Stimulated activated CD4-positive, alpha-beta T cell treated with anti-CD3 and anti-CD28 coated beads, Interleukin-15, amount 100 ng/mL, for 1 hour (primary cell): ENCODE measurements at places on chromosomes 5 and 9.

DNA sequence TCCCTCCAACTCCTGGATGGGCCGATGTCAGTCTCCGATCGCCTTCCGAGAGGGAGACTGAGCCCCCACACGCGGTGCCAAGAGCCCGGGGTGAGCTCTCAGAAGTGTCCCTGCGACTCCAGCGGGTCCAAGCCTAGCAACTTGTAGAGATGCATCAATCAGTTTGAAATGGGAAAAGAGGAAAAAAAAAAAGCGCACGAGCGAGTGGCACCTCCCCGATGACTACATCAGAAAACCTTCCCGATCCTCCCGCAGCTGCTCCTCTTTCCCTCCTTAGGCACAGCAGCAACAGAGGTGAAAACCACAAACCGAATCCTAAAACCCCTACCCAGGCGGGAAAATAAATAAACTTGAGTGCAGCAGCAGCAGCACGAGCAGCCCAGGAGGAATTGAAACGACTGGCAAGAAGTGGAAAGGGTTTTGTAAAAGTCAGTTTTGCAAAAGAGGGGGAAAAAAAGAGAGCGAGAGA, 1.0 kb upstream of the EFNA5 start:
- no peak for DNase-seq

- DNase-seq, result no peak
These were observed 103.3 kb upstream of the RASA1 start for GRCh38 chr5:87164409-87164808.

GRCh38 chr9:112041536-112042243, 133.4 kb downstream of the SUSD1 start:
- no peak for DNase-seq

GRCh38 chr5:165149431-165149830, 1644.0 kb downstream of the MAT2B start:
- DNase-seq, result no peak

DNA sequence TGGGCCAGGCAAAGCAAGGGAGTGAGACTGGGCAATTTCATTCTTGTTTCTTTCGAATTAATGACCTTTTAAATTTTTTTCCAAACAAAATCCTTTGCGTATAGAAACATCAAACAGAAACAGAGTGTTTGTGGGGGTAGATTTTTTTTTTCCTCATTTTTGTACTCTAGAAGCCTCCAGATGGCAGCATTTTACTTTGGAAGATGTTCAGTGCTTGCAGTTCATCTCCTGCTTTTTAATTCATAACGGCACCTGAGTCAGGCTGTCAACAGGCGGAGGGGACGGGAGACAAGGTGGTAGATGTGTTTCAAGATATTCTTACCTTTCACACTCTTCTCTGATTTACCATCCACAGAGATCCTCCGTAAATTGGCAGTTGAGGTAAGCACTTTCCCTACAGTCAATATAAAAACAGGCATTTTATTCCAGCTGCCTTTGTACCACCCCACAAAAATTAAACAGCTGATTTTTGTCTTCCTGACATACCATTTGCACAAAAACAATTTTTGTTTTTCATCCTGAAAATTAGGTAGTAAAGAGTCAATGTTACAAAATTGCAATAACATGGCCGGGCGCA, 99.5 kb upstream of the FBXL17 start:
- no peak for DNase-seq

DNA sequence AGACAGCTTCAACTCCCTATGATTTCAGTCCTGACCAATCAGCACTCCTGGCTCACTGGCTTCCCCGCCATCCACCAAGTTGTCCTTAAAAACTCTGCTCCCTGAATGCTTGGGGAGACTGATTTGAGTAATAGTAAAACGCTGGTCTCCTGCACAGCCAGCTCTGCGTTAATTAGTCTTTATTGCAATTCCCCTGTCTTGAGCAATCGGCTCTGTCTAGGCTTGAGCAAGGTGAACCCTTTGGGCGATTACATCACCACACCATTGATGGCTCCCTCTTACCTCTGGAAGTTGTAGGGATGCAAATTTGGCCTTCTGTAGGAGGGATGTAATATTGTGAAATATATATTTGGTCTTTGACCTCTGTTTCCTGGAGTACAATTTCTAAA, 2.9 kb upstream of the SLC23A1 start:
- no peak for DNase-seq

- no peak for DNase-seq
These were observed 813.8 kb upstream of the DMAC1 start for GRCh38 chr9:8613346-8613825.

GRCh38 chr9:89095761-89096528, 82.7 kb downstream of the SHC3 start:
- DNase-seq, result no peak

DNA sequence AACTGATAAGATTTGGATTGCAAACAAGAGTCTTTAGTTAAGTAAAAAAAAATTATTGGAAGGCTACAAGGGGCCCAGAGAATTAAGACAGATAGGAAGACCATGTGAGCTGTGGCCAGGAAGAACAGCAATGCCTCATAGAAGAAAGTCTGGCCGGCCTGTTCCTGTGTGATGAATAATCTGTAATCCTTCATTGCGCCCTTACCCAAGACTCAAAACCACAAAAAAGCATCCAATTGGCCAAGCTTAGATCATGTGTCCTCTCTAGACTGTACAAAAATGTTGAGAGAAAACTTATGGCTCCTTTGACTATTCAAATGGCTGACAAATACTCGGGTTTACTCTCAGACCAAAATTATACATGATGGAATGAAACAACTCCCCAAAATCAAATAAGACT, 1383.5 kb downstream of the PTPRD start:
- DNase-seq, result no peak

GRCh38 chr5:109718632-109719031, 28.9 kb downstream of the MAN2A1 start:
- no peak for DNase-seq

- DNase-seq, result no peak
These were observed 204.6 kb upstream of the CD180 start for GRCh38 chr5:67401172-67401571.

DNA sequence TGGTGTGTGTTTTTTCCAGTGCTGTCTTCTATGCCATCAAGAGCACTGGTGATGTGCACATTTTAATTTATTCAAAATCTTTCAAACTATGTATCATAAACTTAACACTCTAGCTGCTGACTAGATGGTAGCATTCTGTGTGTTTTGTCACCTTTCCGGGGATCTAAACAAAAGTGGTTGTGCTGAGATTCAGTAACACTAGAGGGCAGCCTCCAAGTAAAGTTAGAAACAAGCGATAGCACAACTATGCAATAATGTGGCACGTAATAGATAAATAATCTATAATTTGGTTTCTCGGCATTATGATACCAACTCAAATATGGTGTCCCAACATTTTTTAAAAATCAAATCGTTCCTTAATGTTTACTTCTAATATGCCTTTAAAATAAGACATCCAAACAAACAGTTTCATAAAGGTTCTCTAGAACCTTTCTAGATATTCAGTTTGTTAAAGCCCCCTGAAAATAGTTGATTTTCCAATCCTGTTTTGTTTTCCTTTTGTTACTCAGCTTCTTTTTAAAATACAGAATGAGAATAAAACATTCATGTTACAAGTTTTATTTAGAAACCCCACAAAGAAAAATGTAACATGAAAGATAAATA, 16.9 kb downstream of the SEMA6A start:
- no peak for DNase-seq

- DNase-seq, result no peak
These were observed 598 bp downstream of the PCDHA2 start for GRCh38 chr5:140795259-140795641.

GRCh38 chr5:148268566-148268965, at the start of gene SPINK13:
Gene SPINK13 (plus strand): TSS chr5:148268794. CDS start chr5:148270073, 1,279 bp downstream.
- no peak for DNase-seq

DNA sequence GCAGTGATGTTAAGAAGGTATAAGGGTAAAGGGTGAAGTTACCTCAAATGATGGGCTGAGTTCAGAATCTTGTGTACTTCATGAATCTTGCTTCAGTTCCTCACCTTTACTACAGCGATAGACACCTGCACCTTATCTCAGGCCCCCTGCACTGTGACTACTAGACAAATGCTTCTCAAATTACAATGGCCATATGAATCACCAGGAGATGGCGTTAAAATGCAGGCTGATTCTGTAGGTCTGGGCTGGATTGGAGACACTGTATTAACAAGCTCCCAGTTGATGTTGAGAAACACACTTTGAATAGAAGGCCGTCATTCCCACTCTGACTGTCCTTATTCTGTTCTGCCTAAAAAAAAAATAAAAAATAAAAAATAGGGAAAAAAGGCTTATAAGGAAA, 29.8 kb downstream of the TARS1 start:
- no peak for DNase-seq

DNA sequence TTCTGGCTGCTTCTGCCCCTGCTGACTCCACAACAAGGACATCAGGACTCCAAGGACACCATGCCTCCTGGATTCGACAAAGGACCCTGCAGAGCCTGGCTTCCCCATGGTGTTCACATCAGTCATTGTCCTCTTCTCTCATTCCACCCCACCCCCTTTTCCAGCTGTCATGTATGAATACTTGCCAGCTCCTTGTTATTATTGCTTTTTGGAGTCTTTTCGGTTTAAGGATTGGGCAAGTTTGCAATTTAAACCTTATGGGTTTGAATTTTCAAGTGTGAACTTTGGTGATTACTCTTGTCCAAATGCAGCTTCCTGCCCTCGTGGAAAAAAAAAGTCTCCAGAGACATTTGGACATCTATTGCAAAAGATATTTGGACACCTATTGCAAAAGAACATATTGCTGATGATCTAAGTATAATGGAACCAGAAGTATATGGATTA, 14.2 kb upstream of the LVRN start:
- no peak for DNase-seq

DNA sequence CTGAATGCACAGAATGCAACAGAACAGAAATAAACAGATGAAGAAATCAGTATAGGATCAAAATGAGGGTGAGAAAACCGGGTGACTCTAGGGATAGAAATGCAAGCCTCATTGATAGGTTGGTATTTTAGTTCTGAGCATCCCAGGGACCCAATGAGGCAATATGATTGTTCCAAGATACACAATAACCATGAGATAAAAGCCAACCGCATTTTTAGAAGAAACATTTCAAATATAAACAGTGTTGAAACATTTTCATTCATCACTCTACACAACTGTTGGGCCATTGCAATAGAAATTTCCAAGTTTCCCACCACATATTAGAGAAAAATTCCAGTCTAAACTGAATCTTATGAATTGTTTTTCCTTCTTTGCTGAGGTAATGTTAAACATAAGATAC, 452.3 kb upstream of the PTGER4 start:
- no peak for DNase-seq

GRCh38 chr9:9341203-9341602, 1271.6 kb downstream of the PTPRD start:
- DNase-seq, result no peak

GRCh38 chr5:52950686-52951085, 38.5 kb upstream of the ITGA2 start:
- DNase-seq, result no peak

GRCh38 chr5:156584871-156585270, 257.9 kb downstream of the SGCD start:
- no peak for DNase-seq

GRCh38 chr5:172361566-172362238, 78.1 kb upstream of the UBTD2 start:
- DNase-seq, result no peak

GRCh38 chr5:9174446-9174845, 371.4 kb downstream of the SEMA5A start:
- no peak for DNase-seq

DNA sequence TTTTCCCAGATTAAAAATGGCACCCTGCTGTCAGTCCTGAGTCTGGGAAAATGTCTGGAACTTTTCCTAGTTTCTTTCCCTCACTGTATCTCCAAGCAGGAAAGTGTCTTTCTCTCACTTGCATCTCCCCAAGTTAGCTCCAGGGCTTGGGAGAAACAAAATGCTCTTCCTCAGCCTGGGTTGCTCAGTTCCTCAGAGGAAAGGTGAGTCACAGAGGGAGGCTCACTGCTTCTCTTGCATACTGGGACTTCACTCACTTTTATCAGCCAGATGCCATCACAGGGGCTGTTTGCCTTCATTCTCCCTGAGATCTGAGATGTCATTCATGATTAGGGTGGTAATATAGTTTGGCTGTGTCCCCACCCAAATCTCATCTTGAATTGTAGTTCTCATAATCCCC, 519.9 kb downstream of the SEMA5A start:
- DNase-seq, result no peak

DNA sequence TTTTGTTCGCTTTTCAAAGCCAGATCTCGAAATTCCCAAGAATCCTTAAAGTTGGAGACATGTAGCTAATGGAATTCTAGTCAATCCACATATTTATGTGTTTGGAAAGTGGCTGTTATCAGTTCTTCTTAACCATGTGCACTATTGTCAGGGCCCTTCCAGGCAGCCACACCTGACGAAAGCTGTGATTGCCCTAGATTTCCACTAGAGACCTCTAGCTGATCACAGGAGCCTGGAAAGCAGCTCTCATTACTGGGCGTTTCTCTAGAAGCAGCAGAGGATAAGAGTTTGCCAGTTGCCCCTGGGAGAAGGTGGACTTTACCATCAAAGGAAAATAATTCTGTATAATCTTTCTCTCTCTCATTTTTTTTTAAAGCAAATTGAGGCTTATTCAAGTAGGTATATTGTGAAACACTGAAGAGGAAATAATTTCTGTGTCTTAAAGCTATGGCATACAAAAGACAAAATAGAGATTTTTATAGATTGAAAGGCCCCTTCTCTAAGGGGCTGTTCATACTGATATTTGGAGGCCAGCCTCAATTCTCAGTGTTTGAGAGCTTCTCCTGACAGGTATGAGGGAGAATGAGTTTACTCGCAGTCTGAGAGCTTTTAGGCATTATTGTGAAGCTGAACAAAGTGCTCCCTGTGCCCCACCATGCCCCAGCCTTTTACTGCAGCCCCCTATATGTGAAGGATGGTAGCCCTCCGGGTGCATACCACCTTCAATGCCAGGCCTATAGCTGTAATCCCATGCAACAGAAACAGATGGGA, 405.4 kb upstream of the ACTBL2 start:
- DNase-seq, result no peak

DNA sequence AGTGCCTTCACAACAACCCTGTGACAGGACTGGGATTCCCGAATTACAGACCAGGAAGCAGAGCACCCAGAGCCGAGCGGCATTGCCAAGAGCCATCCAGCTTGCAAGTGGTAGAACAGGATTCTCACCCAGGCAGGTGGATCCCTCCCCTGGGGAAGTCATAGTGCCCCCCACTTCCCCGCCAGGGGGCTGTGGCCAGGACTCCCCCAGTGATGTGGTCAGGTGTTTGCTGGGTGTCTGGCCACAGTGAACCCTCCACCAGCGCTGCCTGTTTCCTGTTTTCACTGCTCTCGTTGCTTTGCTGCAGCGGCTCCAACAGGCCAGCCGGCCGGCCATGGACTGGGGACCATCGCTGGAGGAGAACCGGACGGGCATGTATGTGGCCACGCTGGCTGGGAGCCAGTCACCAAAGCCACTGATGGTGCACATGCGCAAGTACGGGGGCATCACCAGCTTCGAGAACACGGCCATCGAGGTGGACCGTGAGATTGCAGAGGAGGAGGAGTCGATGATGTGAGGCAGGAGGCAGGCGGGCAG, 19.3 kb downstream of the SLC6A7 start:
- no peak for DNase-seq

- DNase-seq, result no peak
These were observed 110.7 kb upstream of the NFIL3 start for GRCh38 chr9:91534374-91534773.

- DNase-seq, result no peak
These were observed 426.5 kb upstream of the CD180 start for GRCh38 chr5:67623078-67623477.
